ENCODE measurements at places on chromosomes 11 and 22.

DNA sequence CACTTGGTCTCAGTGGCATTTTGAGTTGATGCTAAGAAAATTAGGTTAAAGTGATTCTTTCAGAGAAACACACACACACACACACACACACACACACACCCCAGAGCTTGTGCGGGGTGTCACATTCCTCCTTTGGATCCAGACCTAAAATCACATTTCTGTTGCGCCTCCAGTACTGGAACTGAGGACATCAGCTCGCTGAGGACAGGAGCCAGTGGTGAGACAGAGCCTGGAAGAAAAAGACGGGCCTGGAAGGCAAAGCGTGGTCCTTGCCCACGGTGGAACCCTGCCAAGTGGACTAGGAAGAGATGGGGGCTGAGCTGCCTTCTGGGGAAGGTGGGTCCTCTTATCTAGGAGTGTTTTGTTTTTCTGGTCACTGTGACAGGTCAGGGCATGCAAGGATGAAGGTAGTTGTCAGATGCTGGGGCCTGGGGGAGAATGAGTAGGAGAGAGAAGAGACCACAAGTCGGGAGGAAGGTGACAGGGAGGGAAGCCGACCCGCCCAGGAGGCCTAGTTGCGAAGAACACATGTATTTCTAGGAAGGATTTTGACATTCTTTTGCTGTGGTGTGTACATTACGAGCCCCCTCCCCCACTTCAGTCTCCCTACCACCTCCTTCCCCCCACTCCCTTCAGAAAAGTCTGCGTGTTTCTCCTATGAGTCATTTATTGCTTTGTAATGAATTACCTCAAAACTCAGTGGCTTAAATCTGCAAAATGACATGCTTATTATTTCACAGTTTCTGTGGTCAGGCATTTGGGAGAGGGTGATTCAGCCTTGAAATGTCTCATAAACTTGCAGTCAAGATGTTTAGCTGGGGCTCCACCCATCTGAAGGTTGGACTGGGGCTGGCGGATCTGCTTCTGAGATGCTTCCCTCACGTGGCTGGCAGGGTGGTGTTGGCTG, 4.8 kb upstream of the ELFN2 start:
- DNase-seq: no peak

DNA sequence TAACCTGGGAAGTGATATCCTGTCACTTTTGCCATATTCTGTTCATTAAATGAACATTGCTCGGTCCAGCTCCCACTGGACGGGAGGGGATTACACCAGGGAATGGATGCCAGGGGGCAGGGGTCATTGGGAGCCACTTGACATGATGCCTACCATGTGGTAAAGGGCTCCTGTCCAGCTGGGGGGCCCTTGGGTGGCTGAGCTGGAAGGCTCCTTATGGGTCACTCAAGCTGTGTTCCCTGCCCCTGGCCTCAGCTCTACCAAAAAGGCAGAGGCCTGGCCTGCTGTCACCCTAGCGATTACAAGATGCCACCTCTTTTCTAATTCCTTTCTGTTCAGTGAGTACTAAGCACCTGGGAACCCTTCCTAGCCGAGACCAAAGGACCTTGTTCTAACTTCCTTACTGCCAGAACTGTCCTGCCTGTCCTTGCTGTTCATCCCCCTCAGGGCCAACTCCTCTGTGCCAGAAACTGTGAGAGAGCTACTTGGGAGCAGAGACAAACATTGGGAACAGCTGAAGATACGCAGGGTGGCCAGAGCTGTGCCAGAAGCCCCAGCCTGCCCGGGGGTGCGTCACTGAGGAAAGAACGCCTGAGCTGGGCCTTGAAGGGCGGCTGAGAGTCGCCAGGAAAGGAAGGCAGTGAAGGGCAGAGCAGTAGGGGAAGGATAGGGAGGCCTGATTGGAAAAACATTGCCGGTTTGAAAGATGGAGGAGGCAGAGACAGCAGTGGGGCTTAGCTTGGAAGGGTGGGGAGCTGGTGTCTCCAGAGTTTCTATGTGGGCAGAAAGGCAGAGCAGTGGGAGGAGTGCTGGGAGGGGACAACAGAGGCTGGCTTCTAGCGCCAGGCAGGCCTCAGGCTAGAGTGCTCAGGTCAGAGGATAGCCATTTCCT, 12.7 kb upstream of the UVRAG start:
- no peak for DNase-seq

DNA sequence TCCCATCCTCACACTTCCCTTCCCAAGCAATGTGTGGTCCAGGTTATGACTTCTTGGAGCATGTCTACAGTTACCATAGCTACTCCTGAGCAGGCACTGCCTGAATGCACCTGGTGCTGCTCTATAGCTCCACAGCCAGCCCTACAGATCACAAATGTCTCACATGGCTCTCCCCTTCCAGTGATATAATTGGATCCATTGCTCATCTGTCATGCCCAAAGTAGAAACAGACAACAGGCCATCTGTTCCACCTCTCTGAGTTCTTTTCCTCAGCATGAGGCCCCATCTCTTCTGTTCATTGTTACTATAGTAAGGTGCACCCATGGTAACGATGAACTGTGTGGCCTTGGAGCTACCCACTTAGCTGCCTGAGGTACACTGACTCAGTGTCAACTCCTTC, 320.3 kb upstream of the ZC3H12C start:
- DNase-seq: no peak

DNA sequence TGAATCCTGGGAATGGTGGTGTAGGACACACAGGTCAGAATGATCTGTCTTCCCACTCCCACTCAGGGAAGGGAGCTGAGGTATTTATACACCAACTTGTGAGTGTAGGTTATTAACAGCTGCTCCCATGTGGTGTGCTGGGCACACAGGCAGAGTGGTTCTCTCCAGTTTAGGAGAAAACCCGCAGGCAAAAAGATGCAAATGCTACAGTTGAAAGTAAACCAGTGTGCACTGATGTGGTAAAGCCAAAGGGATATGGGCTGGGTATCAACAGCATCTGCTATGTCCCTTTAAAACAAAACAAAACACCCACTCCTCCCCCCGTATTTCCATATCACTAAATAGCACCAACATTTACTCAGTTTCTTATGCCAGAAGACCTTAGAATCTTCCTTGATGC, 75.4 kb upstream of the SYT13 start:
- no peak for DNase-seq

DNA sequence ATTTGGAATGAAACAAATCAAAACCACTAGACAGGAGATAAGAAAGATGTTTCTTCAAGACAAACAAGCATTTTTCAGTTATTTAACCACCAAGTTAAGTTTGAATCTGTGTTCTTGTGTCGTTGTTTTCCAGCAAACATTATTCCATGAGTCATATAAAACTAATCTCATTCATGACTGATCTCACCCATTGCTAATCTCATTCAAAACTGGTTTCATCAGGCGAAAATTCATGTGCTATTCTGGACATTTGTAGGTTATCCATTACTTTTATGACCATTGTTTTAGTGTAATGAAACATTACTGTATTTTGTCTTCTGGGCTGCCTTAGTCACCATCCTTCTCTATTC, 221.8 kb downstream of the DDX10 start:
- no peak for DNase-seq

- no peak for DNase-seq
Measured at GRCh38 chr11:61959114-61959513, 8.3 kb downstream of the FTH1 start.

GRCh38 chr11:27757953-27758352, 57.7 kb upstream of the BDNF start:
- DNase-seq: no peak

GRCh38 chr22:18999008-18999407, 62.9 kb upstream of the PRODH start:
- no peak for DNase-seq

DNA sequence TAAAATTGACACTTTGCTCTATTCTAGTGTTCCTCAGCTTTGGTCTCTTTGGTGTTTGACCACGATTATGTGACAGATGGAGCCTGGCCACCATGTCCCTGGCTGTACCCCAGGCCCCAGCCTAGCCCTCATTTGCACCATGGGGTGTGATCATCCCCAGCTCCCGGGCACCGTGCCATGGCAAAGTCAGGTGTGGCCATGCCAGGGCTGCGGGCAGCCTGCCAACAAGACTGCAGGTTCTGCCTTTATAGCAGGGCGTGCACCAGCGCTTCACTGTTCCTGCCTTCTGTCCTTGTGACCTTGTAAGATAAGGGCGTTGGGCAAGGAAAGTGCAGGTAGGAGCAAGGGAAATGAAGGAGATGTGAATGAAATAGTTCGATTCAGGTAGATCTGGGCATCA, 22.4 kb upstream of the APOBEC3A start:
- no peak for DNase-seq

DNA sequence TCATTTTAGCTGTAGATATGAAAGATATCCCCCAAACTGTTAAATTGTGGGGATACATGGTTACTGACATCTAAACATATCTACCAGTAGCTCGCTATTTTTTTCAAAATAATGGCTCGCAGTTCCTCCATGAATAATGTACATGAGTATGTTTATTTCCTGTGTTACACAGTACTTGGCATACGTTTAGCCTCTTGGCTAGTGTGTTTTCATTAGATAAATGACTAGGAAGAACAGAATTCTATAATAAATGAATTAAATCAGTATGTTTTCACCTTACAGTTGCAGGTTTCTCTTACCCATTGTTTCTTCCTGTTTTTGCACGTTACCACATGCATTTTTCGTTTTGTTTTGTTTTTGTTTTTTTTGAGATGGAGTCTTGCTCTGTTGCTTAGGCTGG, 21.8 kb downstream of the RNF169 start:
- no peak for DNase-seq

DNA sequence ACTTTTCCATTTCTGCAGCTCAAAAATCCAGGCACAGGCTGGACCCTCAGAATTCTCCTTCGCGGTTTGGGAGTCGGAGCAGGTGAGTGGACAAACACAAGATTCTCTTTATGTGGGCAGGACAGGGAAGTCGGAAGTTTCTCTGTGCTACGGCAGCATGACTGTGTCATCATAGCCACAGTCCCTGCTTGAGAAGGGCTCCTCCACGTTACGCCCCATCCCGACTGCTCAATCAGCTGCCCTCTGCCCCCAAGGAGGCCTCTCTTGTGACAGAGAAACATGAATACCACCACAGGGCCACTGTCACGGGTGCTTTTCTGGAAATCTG, 89.0 kb upstream of the SHISAL1 start:
- no peak for DNase-seq

GRCh38 chr11:84193706-84194105, 907.5 kb upstream of the CCDC90B start:
- DNase-seq: no peak

DNA sequence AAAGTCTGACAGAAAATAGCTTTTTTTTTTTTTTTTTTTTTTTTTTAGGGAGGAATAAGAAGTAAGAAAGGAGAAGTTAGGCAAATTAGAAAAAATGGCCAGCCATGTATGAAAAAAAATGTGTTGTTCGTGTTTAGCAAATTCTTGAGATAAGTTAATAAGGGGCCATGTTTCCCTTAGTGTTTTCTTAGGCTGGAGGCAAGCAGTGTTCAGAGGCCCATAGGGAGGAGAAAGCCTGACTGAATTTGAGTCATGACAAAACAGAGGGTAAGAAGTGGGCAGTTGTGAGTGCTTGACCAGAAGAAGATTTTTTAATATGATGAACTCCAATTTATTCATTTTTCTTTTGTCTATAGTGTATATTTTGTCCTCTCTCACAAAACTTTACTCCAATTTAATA, 766.4 kb downstream of the FAM181B start:
- no peak for DNase-seq

- DNase-seq: no peak
Measured at GRCh38 chr11:11782532-11783110, 59.2 kb upstream of the USP47 start.

DNA sequence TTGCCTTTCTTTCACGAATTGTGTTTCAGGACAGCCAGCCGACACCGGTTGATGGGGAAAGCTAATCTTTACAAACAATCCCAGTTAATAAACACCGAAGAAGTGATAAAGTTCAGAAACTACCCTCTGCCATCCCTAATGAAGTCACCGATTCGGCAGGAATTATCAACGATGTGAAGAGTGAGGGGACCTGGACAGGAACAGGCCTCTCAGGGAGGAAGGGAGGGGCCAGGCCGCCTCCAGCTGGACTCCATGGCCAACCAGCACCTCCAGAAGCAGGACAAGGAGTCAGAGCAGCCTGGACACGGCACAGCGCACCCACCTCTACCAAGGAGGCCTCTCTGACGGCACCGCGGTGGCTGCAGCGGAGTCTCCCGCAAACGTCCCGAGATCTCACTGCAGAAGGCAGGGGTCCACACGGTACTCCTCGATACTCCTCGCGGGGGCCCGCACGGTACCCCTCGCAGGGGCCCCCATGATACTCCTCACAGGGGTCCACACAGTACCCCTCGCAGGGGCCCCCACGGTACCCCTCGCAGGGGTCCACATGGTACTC, 3.9 kb downstream of the TOLLIP start:
- no peak for DNase-seq

GRCh38 chr22:39965748-39966147, 5.6 kb downstream of the TMA7B start:
- no peak for DNase-seq

GRCh38 chr11:27570542-27570941, 64.0 kb upstream of the LIN7C start:
- DNase-seq: no peak

GRCh38 chr11:64164392-64165312, 1.3 kb downstream of the MACROD1 start:
- DNase-seq: no peak

DNA sequence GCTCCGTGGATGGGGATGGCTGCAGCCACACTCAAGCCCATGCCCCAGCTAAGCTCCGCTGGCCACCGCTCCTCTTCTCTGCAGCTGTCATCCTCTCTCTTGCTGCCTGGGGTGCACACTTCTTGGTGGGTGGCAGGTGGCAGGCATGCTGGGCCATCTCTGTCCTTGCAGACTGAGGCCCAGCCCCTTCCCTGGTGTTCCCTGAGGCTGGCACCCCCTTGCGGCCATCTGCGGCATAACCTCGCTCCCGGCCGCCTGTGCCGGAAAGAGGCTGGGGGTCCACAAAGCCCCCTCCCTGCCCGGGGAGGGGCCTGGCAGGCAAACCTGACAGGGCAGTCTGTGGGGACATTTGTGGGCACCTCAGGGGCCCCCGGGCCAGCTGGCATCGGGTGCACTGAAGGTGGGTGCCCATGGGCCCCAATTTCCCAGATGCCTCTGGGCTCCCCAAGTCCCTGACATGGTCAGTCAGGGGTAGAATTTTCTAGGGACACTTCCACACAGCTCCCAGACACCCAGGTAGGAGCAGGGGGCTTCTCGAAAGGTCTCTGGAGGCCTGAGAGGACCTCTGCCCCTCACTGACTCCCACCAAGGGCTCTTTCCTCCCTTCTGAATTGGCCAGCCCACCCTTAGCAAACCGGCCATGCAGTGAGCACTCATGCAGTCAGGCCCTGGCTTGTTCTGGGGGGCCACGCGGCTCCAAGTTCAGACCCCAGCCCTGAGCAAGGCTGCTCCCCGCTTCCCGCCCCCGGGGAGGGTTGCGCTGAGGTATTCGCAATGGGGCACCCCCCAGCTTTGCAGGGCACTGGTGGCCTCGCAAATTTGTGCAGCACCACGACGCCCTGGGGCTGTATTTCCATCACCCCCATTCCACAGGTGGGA, 23.5 kb upstream of the TH start:
- peak; percentile 39 for DNase-seq

- no peak for DNase-seq
Measured at GRCh38 chr11:119459293-119459976, 36.5 kb upstream of the THY1 start.

Measured in stimulated activated CD4-positive, alpha-beta T cell treated with anti-CD3 and anti-CD28 coated beads, Interleukin-1b, Interleukin-23, amount 100 ng/mL, for 1 hour (primary cell).